ENCODE measurements at places on chromosomes 1 and 21.

- no peak for DNase-seq
Measured at GRCh38 chr1:29452463-29453230, 216.3 kb downstream of the PTPRU start.

DNA sequence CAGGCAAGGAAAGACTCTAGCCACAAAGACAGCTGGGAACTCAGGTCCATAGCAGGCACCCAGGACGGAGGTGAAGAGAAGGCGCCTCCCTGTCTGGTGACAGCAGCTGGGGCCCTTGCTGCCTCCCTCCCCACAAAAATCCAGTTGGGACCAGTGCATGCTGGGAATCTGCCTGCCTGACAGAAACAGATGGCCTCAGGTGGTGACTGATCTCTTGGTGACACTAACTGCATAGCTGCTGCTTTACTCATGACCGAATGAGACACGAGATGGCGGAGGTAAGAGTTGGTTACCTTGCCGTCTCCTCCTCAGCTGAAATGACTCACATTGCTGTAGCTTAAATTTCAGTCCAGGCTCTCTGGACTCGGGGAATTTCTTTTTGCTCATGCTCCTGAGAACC, 130.3 kb downstream of the FGGY start:
- DNase-seq: no peak

DNA sequence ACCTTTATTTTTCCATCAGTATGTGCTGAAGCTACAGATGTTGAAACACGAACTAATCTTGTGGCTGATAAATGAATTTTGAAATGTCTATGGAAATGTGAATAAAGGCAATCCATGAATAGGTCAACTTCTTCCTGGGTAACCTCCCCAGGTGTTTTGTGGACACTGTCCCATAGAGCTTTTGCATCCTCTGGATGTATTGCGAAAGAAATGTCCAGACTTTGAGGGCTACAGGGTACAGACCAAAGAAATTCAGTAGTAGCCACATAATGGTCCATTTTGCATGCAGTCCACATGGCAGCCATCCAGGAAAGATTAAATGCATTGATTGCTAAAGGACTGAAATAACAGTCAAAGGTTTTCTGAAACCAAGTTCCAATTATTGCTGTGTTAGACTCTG, 21.5 kb upstream of the DARS2 start:
- no peak for DNase-seq

DNA sequence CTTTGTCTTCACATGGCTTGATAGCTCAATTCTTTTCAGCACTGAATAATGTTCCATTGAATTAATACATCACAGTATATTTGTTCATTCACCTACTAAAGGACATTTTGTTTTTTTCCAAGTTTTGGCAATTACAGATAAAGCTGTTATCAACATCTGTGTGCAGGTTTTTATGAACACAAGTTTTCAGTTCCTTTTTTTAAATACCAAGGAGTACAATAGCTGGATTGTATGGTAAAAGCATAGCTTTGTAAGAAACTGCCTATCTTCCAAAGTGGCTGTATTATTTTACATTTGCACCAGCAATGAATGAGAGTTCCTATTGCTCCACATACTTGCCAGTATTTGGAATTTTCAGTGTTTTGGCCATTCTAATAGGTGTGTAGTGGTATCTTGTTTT, 4.8 kb upstream of the MCOLN2 start:
- DNase-seq: no peak
